HCEC 1CT (cell line): ENCODE measurements at places on chromosomes 3 and 15.

DNA sequence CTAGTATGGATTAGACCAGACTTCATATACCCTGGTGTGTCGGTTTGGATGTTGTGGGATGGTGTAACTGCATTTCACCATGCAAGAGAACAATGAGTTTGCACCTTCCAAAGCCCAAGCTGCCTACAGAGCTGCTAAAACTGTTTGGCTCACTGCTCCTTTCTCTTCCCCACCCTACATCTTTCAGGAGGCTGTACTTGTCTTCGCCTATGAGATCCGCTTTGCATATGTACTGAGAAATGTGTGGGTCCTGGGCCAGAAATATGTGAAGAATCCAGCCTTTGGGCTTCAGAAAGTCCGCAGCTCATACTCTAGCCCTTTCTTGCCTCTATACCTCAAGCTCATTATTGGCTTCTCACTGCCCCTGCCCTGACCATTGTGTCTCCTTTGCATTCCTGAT lies 1060.0 kb downstream of the NTRK3 start:
- no peak for DNase-seq

DNA sequence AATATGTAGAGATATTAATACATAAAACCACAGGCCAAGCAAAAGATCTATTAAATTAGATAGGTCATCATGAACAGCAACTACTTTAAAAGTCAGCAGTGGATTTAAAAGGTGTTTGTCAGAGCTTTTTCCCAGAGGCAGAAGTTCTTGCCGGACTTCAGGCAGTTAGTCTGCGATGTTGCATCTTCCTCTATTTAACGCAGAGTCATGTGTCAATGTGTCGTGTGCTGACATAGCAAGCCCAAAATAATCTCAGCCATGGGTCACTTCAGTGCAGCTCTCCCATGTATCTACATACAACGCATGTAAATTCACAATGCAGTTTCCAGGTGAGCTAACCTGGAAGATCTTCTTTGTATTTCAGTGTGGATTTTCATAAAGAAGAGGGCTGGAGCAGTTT lies 8.0 kb upstream of the TMEM212 start:
- no peak for DNase-seq

DNA sequence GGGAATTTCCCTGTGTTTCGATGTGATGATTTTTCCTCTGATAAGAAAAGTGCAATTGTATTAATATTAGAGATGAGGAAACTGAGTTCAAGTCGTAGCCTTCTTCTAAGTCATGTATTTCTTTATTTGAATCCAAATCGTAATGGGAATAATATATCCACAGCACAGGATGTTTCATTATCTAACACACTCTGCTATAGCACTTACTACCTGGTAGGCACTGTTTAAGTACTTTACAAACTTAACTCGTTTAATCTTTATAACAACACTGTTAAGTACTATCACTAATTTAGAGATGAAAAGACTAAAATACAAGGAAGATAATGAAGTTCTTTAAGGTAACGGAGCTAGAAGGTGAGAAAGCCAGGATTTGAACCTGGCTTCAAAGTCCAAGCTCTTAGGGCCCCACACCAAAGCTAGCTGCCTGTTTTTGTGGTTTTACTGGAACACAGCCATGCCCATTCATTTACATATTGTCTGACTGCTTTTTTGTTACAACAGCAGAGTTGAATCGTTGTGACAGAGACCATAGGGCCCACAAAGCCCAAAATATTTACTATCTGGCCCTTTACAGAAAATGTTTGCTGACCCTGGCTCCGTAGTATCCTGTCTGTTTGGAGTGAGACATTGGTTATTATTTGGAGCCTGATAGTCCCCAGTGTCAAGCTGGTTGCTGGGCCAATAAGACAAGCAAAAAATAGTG lies 9.6 kb upstream of the ATP13A3 start:
- no peak for DNase-seq

DNA sequence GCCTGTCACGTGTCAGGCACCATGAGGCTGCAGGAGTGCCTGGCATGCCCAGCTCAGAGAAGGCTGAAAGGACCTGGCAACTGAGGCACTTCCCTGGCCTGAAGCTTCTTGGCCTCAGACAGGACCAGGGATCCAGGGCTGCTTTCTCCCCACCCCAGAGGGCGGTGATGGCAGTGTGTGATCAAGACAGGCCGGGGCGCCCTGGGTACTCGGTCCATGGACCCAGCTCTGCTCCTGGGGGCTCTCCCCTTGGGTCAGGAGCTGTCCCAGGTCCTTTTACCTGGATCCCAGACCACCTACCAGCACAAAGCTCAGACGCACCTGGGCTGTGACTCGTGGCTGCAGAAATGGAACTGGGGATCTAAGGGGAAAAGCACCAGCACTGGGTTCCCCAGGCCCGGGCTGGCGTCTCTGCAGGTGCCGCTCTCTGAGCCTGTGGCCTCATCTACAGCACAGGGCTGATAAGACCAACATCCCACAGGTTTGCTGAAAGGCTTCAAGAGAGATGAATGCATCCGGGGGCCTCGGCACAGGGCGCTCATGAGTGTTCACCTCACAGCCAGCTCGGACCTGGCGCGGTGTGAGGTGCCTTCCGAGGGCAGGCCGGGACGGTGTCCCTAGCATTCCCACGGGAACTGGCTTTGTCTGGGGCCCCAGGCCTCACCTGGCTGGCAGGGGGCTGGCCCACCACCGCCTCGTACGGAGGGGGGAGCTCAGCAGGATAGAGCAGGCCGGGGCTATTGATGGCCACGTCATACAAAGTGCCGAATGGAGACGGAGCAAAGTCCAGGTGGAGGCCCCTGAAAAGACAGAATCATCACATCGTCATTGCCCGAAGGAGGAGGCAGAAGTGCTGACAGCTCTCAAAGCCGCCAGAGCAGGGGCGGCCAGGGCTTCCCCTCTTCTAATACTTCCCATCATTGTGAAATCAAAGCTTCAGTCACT lies 133.6 kb downstream of the NSMCE3 start:
- no peak for DNase-seq

DNA sequence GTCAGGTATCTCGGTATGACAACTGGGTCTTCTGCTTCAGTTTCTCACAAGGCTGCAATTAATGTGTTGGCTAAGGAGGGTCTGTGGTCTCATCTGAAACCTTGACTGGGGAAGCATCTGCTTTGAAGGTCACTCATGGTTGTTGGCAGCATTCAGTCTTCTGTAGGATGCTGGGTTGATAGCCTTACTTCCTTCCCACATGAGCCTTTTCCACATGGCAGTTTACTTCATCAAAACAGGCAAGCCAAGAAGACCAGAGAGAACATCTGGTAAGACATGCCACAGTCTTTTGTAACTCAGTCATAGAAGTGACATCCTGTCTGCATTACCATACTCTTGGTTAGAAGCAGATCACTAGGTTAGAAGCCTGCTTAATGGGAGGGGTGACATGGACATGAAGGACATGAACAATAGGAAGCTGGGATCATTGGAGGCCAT lies 49.5 kb downstream of the CMC1 start:
- no peak for DNase-seq

DNA sequence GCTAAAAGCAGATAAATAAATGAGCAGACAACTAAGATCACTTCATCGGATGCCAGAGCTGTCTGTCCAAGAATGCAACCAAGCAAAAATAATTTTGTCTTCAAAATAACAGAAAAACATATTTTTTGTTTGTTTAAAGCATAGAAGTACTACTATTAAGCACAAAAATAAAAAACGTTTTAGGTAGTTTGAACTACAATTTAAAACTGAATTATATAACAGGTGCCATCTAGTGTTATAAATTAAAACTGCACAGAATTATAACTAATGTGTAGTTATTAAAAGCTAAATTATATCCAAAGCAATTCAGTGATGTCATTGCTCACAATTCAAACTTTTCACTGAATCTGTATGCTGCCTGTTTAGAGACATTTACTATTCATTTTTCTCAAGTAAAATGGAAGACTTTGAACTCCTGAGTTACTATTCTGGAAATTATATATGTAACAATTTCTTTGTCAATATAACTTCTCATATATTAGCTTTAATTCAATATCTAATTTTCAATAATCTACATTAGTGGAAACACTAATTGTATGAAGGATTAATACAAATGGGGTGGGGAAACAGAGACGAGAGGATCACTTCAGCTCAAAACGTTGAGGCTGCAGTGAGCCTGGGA lies 29.5 kb downstream of the LINS1 start:
- DNase-seq, result peak; percentile 12

DNA sequence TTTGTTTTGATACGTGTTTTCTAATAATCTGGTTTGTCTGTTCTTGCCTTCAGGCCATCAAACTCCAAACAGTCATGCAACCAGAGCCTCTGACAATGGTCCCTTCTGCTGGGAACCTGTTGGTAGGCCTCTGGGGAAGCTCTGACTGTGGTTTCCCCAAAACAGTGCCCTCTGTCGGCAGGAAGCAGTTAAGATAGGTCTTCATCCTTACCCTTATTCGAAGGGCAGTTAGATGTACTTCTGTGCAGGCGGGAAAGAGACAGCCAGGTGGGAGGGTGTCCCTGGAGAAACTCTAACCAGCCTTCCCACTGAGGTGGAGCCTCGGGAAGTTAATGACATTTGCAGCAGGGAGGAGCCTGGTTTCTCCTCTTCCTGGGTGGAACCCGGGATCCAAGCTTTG lies 81.6 kb upstream of the CHMP2B start:
- DNase-seq, result peak; percentile 32

- DNase-seq, result no peak
Observed at GRCh38 chr3:153855772-153856171, 265.4 kb upstream of the ARHGEF26 start.

DNA sequence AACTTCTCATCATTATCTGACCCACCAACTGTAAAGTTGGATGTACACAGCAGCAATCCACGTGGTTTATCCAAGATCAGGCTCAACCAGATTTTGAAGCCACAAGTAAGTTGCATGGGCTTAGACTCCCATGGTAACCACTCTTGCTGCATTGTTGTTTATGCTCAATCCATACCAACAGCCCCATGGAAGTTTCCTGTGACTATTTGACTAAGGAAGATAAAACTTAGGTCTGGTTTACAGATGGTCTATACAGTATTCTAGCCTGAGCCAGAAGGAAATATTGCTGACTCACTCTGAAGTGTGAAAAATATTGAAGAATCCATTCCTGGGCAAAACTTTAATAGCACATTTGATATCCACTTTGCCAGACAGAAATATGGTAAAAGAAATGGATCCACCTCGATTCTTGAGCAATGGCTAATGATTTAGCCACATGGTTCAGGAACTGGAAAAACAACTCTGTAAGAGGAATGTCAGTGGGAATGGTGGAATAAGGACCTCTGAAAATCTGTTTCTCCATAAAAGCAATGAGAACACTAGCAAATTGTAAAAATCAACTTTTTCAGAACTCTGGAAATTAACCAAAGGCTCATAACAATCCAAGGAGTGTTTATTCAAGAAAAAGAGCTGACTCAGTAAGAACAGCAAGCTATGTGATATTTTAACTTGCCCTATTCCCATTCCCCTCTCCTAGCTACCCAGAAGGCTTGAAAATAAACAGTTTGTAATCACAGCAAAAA lies 162.9 kb upstream of the STT3B start:
- peak; percentile 13 for DNase-seq

DNA sequence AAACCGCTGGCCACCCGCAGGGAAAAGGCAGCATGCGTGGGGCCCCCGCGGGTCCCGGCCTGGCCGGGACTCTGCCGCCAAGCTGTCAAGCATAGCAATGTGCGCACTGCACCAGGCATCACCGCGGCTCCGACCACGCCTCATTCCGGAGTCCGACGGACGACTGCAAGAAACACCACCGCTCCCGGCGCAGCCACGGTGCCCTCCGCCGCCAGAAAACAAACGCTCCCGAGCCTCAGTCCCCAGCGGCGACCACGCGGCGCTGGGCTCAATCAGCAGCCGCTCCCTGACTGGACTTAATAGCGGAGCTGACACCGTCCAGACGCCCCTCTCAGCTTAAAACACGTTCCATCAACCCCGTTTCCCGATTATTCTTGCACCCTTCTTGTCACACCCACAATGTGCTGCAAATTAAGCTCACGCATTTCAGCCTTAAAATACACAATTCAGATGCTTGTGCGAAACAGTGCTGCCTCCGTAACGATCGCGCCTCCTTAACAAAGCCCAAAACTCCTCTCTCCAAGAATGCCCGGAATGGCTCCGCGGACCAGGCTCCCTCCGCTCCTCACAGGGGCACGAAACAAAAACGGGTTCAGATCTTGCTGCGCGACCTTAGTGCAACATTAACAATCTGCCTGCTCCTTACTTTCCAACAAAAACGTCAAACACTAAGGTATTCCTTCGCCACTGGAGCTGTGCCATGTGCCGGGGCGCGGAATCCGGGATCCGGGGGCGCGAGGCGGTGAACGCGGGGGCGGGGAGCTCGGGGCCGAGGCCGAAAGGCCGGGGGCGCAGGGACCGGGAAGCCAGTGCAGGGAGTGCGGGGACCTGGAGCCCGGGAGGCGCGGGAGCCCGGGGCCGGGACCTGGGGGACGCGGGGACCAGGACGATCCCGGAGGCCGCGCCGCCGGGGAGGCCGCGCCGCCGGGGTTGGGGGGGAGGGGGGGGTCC lies 655 bp downstream of the CYFIP1 start:
- peak; percentile 43 for DNase-seq

GRCh38 chr15:38504680-38505467 lies 50.9 kb downstream of the FAM98B start:
- DNase-seq, result no peak

DNA sequence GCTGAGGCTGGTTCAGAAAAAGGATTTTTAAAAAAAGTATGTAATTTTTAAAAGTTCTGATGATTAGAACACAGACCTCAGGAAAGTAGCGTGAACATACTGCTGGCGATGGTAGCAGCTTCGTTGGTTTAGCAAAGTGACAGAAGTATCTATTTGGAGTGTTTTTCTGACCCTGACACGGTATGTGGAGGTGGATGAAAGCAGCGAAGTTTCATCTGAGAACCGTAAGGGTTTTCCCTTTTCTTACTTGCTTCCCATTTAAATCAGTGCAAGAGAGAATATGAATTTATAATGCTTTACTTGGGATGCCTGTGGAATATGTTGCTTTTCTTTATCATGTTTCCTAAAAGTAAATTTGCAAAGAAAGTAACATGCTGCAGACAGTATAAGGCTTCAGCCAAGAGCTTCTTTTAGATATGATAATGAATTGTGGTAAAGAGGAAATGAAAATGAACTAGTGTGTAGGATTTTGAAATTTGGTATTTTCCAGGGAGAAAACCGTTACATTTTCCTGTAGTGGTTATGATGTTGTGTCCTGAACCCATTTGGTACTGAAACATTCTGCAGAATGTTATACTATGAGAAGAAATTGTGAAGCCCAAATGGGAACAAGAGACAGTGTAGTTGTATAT lies 3.9 kb downstream of the CHST2 start:
- no peak for DNase-seq
